ENCODE measurements at places on chromosomes 7 and 10.

DNA sequence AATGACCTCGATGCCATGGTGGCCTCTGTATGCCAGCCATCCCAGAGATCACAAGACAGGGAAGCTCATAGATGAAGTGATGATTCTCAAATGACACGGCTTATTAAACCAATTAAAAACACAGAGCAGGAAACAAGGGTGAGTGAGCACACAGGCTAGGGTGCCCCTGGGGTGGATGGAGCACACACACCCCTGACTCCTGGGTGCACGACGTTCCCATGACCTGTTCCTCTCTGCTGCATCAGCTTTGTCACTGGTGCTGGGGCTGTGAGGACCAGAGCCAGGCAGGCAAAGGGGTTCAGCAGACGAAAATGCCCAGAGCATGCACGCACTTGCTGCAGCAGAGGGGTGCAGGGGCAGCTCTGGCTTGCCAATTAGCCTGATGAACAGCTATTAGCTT lies 86.5 kb upstream of the LRRC4 start:
- no peak for DNase-seq

GRCh38 chr10:74292871-74293427 lies 141.9 kb downstream of the ADK start:
- peak; percentile 81 for DNase-seq

DNA sequence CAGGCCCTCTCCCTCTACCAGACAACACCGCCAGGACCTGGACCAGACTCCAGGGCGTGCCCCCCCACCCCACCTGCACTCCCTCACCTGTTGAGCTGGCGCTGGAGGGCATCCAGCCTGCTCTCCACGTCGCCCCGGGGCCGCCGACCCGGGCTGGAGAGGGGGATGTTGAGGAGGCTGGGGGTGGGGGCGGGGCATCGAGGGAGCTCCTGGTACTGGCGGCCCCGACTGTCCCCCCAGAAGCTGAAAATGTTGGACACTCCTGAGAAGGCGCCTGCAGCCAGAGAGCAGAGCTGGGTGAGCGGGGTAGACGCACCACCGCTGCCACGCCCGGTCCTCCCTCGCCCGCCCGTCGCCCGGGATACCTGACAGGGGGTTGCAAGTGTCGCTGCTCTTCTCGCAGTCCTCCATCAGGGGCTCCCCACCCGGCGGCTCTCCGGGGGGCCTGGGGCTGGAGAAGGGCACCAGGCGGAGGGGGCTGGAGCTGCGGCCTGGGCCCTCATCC lies 30.8 kb downstream of the KCNH2 start:
- DNase-seq, result no peak

DNA sequence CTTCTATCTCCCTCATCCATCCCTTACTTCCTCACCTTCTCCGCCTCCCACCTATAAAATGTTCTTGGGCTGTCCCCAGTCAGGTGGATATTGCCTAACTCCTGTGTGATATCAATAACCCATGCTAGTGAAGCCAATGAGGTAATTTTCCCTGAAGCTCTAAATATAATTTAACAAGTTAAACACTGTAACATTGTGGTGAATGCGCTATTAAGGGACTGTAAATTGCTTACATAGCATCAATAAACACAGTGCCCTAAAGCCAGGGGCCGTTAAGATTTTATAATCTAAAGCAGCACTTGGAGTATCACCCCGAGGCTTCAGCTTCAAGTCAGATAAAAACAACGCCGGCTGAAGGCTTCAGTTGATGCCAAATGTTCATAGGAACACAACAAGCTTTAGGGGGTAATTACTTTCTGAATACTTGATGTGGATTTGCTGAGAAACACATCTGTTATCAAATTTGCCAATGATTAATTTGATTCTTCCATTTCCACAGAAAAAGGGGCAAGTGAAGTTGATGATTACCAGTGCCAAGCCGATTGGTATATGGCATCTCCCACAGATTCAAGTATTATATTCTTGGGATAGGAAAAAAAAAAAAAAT lies 138.4 kb downstream of the CREB5 start:
- DNase-seq, result no peak

GRCh38 chr10:127266431-127266830 lies 70.0 kb upstream of the INSYN2A start:
- no peak for DNase-seq

GRCh38 chr7:65379318-65379717 lies 5.7 kb downstream of the ZNF92 start:
- DNase-seq, result no peak

DNA sequence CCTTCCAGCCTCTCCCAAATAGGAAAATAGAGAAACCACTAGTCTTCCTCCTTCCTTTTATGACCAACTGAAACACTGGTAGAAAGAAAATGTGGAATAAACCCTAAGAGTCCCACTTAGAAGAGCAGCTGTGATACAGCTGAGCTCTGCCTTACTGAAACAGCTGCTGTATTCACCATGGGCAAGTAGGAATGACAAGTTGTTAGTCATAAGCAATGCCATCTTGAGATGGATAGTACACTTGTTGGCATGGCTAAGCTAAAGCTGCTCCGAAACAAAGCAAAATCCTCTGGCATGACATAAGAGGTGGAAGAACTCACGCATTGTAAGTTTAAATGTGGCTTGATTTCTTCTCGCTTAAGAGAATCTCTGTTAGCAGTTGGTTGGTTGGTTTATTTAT lies 48.3 kb upstream of the TMEM236 start:
- DNase-seq, result no peak

- DNase-seq, result no peak
These were observed 355.9 kb upstream of the FZD8 start for GRCh38 chr10:35998026-35998425.

- no peak for DNase-seq
These were observed 76.8 kb upstream of the PTER start for GRCh38 chr10:16360001-16360400.

GRCh38 chr10:78973901-78974616 lies 94.7 kb upstream of the ZMIZ1 start:
- peak; percentile 79 for DNase-seq

DNA sequence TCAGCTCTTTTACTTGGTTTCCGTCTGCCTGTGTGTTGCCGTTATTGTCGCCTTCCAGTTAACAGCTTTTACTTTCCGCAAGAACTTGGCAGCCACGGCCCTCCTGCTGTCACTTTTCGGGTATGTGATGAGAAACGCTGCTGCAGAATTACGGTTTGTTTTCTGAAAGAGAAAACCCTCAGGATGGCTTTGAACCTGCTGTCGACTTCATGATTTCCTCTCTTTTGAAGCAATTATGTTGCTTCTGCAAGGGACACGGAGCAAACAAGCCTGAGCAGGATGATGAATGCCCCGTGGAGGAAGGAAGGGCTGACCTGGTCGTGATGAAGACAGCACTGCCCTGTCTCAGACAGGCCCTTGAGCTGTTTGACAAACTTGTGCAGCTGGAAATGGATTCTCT lies 339.8 kb downstream of the ABCA13 start:
- peak; percentile 17 for DNase-seq

DNA sequence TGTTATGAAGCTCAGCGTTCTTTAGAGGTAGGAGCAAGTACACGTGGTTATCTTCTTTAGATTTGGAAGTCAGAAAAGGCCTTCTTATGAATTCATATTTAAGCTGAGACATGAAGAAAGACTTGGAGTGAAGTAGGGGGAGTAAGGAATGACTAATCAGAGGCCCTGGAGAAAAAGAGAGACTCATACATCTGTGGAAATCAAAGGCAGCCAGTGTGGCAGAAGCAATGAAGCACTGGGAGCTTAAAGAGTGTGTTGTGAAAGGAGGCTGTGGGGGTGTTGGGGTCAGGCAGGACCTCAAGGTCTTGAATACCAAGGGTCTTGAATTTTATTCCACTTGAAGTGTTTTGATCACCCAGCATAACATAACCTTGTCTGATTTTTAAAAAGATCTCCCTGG lies 35.7 kb upstream of the FGL2 start:
- DNase-seq, result no peak

DNA sequence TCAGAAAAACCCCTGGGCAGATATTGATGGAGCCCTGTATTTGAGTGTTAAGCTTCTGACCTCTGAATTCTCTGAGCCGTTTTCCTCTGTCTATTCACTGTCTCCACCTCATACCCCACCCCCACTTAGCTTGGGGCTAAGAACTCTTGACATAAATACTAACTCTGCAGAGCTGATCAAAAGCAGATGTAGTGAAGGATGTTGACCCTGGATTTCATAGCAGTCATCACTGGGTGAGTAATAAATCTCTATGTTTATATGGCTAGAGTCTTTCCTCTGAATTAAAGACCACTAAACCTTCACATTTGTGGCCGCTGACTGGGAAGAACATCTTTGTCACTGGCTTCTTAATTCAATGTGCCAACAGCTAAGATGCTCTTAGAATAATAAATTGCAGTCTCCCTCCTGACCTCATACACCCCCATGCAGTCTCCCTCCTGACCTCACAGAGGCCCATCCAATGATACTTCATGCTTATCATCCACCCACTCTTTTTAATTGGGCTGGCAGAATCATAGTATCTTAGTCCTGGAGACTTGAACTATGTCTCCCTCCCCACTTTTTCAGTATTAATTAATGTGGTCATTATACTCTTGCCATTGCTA lies 78.0 kb upstream of the MACROH2A2 start:
- peak; percentile 63 for DNase-seq

DNA sequence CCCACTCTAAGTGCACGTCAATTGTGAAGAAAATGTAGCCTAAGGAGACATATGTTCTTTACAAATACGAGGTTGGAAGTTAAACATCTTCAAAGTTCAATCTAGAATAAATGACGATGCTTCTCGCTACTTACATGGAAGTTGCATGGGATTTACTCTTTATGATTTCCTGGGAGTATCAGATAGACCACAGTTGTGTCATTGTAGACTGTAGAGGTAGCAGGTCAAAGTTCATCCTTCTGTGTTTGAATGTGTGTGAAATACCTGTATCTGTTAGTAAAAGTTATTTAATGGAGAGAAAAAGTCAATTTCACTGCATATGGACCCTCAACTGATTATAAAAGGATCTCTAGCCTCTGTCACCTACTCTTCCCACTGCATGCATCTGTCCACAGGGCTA lies 112.6 kb downstream of the C1GALT1 start:
- no peak for DNase-seq

GRCh38 chr10:81863771-81864170 lies 11.2 kb upstream of the NRG3 start:
- no peak for DNase-seq

DNA sequence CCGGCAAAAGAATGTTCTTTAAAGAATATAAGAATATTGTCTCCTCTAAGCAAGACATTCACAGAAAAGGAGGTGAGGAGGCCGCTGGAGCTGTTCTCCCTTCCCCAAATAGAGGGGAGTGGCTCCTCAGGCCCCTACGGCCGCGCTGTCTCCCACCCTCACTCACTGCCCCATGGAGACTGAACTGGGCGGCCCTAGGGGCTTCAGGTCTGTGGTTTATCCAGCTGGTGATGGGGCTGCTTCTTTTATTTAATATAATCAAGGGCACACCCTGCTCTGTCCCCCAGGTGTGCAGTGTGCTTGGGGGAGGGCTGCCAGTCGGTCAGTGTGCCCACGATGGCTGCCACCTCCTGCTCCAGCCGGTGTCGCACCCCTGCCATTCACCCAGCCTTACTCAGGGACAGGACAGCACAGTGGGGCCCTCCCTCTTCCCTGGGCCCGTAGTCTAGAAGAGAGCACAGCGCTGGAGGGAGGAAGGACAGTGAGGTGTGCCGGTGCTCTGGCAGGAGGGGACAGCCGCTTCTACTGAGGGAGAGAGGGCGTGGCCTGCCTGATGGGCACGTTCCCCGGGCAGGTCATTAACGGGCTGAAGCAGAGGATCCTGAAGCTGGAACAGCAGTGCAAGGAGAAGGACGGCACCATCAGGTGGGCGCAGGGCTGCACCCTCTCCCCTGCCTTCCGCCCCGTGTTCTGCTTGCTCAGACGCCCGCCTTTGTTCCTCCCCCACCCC lies 23.4 kb downstream of the IQCE start:
- DNase-seq, result no peak

GRCh38 chr10:3740157-3740871 lies 44.7 kb downstream of the KLF6 start:
- no peak for DNase-seq

DNA sequence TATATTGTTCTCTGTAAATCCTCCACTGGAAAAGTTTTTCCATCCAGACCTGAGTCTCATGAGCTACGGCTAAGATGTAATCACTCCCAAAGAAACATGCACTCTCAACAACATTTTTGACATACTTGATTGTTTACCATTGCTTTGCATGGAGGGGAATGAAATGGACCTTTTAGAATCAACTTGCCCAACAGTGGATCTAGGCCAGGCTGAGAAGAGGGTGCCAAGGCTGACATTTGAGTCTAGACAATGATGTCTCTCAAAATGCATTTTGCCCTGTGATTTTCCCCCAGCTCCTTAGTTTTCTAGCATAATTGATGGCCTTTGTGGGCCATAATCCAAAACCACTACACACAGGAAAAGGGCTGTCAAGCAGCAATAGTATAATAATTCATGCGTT lies 297.9 kb upstream of the KLF6 start:
- peak; percentile 19 for DNase-seq

GRCh38 chr7:147923841-147924240 lies 666.7 kb upstream of the C7orf33 start:
- no peak for DNase-seq

DNA sequence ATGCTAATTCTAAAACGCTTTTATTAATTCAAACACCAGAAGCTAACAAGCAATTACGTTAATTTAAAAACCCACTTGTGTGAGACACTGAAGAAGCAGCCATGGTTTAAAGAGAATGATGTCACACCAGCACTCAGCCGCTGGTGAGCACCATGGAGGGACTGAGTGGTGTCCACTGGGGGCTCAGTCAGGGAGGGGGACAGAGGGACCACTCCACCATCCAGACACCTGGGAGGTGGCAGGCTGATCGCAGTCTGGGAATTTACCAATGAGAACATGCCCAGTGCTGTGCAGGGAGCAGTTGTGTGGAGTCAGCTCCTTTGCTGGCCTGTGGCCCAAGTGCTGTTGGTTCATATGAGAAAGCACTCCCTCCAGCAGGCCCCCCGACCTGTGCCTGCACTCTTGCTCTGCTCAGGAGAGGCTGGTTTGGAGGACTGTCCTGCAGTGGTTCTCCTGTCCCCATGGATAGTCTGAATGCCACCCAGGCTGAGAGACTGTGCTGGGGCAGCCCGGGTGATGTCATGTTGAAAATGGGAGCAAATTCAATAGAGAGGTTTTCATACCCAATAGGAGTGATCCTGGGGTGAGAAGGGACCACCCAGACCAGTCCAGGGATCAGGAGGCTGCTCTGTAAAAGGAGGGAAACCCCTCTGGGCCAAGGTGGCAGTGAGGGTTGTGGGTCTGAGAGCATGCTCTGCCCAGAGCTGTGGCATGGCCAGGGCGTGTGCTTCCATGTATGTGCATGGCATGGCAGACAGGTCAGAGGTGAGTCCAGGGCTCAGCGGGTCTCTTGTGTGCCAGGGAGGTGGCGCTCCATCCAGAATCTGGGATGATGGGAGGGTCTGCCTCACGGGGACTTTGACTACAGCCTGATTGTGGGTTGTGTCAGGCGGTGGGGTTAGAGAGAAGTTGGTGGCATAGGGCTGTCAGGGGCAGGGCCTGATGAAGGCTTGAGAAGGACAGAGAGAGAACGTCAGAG lies 12.7 kb downstream of the ADCY1 start:
- no peak for DNase-seq

- no peak for DNase-seq
These were observed 171.9 kb downstream of the FGFR2 start for GRCh38 chr10:121426307-121426706.

GRCh38 chr7:128891110-128891941 lies 19.2 kb downstream of the KCP start:
- no peak for DNase-seq
